ENCODE measurements at places on chromosomes 4 and X.
A peak's percentile ranks its signal among the peaks of the same experiment; 100 is the strongest.

- DNase-seq: peak; percentile 94
Measured at GRCh38 chrX:109840585-109840984, 107.5 kb upstream of the ACSL4 start.

- DNase-seq: no peak
Measured at GRCh38 chrX:154517101-154517781, 1.2 kb upstream of the FAM3A start.

GRCh38 chrX:34629572-34629971, 27.5 kb downstream of the TMEM47 start:
- DNase-seq: no peak

GRCh38 chrX:68183612-68184214, 249.6 kb downstream of the OPHN1 start:
- peak; percentile 58 for DNase-seq

- no peak for DNase-seq
Measured at GRCh38 chrX:118047446-118048186, 69.0 kb downstream of the KLHL13 start.

DNA sequence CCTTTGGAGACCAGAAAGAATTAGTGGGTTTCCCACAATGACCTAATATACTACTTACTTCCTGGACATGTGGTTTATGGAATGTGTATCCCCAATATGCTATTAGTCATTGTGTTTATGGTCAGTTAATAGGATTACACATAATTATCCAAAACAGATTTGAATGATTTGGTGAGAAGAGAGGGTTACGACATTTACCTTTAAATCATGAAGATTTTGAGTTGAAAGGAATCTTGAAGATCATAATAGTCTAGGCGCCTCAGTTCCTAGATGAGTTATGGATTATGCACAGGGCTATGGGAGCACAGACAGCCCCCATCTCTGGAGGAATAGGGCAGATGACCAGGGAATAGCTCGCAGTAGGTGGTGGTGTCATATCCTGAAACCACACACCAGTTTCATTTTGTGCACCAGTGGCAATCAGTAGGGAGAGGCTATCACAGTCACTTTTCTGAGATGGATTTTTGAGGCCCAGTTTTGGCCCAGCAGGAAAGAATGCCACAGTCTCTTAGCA, 61.3 kb downstream of the SEPTIN11 start:
- peak; percentile 92 for DNase-seq

DNA sequence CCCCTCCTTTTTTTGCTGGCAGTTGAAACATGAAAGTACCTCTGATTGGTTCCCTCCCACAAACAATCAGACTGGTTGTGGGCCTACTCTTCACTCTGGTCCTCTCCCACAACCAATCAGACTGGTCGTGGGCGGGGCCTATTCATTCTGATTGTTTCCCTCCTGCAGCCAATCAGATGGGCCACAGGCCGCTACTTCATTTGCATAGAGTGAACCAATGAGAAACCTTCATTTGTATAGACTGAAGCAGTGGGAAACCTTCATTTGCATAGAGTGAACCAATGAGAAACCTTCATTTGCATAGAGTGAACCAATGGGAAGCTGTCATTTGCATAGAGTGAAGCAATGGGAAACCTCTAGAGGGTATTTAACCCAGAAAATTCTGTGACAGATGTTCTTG, 55.2 kb downstream of the TRMT44 start:
- no peak for DNase-seq

- no peak for DNase-seq
Measured at GRCh38 chr4:109552237-109552636, 7.8 kb upstream of the MCUB start.

GRCh38 chr4:48756689-48757220, 23.3 kb downstream of the FRYL start:
- peak; percentile 57 for DNase-seq

DNA sequence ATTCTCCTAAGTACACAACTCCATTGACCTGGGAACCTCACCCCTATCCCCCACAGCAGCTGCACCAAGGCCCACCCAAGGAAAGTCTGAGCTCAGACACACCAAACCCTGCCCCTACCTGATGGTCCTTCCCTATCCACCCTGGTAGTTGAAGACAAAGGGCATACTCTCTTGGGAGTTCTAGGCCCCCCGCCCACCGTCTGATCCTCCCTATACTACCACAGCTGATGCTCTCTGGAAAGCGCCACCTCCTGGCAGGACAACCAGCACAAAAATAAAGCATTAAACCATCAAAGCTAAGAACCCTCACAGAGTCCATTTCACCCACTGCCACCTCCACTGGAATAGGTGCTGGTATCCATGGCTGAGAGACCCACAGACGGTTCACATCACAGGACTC, 83.6 kb downstream of the ANAPC10 start:
- DNase-seq: no peak

DNA sequence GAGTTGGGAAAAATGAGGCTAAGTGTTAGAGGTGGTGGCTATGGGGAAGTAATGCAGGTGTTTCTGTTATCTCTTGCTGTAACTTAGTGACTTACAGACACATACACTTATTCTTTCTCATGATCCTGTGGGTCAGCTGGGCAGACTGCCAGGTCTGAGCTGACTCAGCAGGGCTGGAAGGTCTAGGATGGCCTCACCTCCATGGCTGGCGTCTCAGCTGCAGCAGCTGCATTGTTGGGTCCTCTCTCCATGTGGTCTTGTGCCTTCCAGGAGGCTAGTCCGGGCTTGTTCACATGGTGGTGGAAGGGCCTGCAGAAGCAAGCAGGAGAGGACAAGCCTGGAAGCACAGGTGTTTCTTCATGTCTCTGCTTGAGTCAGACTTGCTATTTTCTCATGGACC, 172.7 kb downstream of the NHS start:
- peak; percentile 77 for DNase-seq

GRCh38 chrX:149469406-149469805, 35.7 kb downstream of the IDS start:
- no peak for DNase-seq

DNA sequence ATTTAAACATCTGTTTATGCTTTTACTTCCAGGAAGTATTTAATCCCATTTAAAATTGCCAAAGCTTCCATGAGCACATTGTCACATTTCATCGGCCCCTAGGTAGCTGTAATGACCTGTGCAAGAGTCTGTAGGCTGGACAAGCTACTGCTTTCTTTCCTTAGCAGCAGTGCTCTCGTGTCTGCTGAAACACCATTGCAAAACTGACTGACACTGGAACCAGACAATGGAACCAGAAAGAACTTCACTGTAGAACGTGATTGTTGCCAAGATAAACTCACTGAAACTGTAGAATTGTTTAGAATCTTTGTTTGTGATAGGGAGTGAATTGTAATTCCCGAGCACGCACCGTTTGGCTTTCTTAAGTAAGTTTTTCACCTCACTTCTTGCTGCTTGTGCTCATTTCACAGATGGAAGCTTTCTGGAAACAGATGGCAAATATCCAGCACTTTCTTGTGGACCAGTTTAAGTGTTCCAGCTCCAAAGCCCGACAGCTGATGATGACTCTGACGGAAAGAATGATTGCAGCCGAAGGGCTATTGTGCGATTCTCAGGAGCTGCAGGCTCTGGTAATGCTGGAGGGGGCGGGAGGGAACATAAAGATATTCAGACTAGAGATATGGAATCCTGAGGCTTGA, 36.9 kb downstream of the EVC start:
- DNase-seq: peak; percentile 83

GRCh38 chrX:23662187-23662586, 5.1 kb upstream of the PRDX4 start:
- peak; percentile 23 for DNase-seq

GRCh38 chr4:43690116-43690515, 758.5 kb downstream of the KCTD8 start:
- DNase-seq: no peak

DNA sequence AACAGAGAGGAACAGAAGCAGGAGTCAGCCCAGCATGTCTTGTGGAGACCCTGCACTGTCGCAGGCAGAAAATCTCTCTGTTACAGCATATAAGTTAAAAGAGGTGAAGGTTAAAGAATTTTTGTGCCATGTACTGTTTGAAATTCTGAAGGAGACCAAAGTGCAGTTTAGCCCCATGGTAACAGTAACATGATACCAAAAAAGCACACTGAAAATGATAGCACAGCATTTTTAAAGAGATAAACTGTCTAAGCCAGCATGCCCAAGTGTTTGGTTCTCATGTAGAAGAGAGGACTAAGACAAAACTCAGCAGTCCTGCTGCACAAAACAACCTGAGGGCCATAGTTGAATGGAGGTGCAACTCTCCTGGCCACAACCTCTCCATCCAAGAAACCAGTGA, 41.9 kb upstream of the PARM1 start:
- no peak for DNase-seq

GRCh38 chrX:74291964-74292807, 11.8 kb upstream of the ZCCHC13 start:
- DNase-seq: peak; percentile 87

- peak; percentile 67 for DNase-seq
Measured at GRCh38 chr4:47624031-47624441, 139.0 kb downstream of the ATP10D start.

DNA sequence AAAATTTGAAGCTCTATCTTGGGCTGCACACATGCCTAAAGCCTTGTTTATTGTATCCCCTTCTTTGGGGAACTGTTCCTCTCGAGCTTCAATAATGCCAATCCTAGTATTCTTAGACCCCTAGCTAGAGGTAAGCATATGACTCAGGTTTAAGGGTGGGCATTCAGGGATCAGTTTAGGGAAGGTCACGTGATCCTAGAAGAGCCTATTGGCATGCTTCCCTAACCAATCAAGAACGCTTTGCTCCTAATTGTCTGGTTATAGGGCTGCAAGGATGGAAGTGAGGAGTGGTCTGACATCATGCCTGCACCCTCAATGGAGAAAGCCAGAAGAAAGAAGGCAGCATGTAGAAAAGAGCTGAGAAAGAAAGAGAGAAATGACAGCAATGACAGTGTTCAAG, 46.9 kb downstream of the TLR10 start:
- no peak for DNase-seq

DNA sequence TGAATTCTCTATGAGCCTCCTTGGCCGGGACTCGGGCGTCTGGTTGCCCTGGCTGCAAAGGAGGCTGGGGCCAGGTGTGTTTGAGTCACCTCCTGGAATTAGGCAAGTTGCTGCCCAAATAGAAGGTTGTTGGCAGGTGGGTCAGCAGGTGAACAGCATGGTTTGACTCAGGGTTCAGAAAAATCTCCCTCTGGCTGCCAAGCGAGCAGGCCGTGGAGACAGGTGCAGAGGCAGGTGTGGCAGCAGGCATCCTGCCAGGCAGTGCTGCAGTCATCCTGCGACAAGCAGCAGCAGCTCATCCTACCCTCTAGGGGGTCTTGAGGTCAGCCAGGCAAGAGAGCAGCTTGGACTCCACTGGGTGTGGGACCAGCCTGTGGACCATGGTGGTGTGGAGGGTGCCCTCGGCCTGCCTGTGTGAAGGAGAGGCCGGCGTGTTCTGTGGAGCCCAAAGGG, 8.2 kb downstream of the MSANTD1 start:
- DNase-seq: no peak

DNA sequence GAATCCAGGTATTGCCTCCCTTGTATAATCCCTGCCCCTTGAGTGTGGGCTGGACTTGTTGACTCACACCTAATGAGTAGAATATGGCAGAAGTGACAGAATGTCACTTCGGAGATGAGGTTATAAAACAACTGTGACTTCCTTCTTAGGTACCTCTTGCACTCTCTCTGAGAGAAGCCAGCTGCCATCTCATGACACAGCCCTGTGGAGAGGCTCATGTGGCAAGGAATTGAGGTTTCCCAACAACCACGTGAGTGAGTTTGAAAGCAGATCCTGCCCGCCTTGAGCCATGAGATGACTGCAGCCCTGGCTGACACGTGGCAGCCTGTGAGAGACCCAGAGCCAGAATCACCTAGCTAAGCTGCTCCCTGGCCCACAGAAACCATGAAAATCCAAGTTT, 13.5 kb downstream of the ASB11 start:
- no peak for DNase-seq

DNA sequence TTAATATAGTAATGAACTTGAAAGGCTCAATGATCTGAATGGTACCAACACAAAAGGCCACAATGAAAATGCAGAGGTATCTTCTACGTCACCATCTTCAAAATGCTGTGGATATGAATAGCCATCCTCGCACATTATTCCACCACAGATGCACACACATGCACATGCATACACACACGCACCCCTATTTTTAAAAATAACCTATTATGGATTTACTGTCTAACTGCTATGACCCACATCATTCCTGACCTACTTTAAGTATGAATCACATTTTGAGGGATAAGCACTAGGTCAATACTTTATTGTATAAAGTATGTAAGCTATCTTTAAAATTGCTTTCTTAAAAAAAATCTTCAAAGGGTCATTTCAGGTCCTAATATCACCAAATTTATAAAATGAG, 24.4 kb upstream of the CORIN start:
- DNase-seq: peak; percentile 72

GRCh38 chr4:177232473-177232872, 77.2 kb upstream of the NEIL3 start:
- DNase-seq: no peak

DNA sequence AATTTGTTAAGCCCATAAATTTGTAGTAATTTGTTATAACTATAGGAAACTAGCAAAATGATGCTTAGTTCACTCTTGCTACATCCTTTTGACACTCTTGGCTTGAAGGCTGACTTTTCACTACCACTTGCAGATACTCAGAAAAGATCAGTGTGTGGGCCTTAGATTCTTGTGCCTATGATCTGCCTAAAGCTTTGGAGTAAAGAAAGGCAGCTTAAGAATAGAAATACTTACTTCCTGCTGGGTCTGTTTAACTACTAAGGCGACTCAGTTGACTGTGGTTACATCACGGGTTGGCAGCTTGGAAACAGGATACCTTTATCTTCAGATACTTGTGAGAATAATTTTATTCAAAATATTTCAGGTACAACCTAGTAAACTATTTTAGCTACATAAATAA, 201.4 kb upstream of the FMR1 start:
- DNase-seq: no peak

GRCh38 chr4:113117358-113117702, 67.9 kb downstream of the ANK2 start:
- DNase-seq: no peak

GRCh38 chrX:136694431-136695087, 46.6 kb downstream of the CD40LG start:
- DNase-seq: peak; percentile 52

DNA sequence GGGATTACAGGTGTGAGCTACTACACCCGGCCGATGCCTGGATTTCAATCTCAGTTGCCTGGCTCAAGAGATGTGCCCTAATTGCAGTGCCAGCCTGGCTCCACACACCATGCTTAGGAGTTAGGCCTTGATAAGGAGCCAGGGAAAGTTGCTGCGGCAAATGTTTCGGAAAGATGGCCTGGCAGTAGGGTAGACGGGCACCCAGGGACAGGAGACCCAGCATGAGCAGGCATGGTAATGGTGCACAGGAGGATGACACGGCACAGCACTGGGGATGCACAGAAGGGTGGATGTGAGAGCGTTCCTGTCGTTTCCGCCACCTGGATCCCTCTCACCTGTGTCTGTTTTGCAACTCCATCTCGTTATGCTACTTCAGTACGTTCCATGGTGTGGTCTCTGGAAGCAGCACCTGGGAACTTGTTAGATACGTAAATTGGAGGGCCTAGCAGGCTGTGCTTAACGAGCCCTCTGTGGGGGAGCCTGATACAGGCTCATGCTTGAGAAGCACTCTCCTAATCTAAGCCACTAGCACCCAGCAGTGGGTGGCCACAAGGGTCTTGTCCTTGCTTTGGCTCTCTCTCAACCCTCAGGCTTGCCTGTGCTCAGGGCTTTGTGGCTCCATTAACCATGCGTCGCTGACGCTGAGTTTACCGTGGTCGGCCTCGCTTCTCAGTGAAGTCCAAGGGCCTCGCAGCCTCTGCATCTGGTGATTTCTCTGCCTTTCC, 20.3 kb downstream of the RNF4 start:
- no peak for DNase-seq

GRCh38 chrX:41759817-41760216, 35.8 kb downstream of the GPR82 start:
- DNase-seq: peak; percentile 37
